HEK293T (cell line): ENCODE measurements at places on chromosomes 2 and 18.

- no peak for DNase-seq
These were observed 1112.7 kb upstream of the NRXN1 start for GRCh38 chr2:52144590-52144989.

GRCh38 chr2:85656468-85656867 is 11.5 kb downstream of the SFTPB start:
- no peak for DNase-seq

GRCh38 chr2:86078774-86079545 is 26.7 kb downstream of the POLR1A start:
- DNase-seq: no peak

DNA sequence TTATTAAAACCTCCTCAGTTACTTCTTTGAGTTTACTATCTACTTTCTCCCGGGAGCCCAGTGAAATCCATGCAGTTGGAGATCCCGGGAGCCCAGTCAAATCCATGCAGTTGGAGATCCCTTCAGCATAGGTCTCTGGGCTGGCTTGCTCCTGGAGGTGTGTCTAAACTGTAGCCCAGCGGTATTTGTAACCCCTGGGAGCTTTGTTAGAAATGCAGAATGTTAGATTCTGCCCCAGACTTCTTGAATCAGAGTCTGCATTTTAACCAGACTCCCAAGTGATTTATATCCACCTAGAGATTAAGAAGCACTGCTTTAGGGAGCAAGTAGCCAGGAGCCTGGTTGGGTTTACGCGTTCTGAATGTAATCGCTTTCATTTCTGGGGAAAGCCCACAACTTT is 54.5 kb downstream of the ARHGAP28 start:
- no peak for DNase-seq

GRCh38 chr2:88059979-88060906 is 4.7 kb upstream of the KRCC1 start:
- DNase-seq: peak; percentile 53

- DNase-seq: no peak
These were observed 49.4 kb downstream of the LONRF2 start for GRCh38 chr2:100272841-100273329.

- no peak for DNase-seq
These were observed 13.9 kb downstream of the STAT1 start for GRCh38 chr2:190999949-191000665.

GRCh38 chr2:181876614-181877063 is 14.9 kb upstream of the ITPRID2 start:
- DNase-seq: no peak

DNA sequence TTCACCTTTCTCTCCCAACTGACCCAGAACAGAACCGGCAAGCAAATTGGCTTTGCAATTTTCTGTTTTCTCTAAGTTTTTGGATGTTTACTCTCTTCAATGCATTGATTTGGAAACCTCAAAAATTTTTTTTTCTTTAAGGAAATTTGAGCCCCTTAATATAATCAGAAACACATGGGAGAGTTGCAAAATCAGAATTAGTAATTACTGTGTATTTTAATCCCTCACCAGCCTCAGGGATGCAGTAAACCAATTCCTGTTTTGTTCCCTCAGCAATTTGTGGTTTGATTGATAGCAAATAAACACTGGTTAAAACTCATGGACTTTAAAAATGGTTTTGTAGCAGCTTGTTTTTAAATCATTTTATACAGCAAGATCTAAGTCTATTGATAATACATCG is 281.5 kb downstream of the NEDD4L start:
- DNase-seq: no peak

GRCh38 chr2:3483227-3483985 is 35.9 kb downstream of the ADI1 start:
- DNase-seq: no peak

- DNase-seq: no peak
These were observed 15.0 kb upstream of the IL1RN start for GRCh38 chr2:113112441-113112840.
